Activated CD8-positive, alpha-beta T cell treated with anti-CD3 and anti-CD28 coated beads, Interleukin-2, amount 10 ng/mL, durations not matched to agents 7 days and 5 days (primary cell): ENCODE measurements at places on chromosomes 6 and 20. TPM values are rescaled to one million over a fixed set of nuclear protein-coding genes. Genes with fewer than 3 reads are reported as not detected.
A peak's percentile ranks its signal among the peaks of the same experiment; 100 is the strongest.

- H3K27ac ChIP-seq = no peak overlapping the region
- peaks cover 2% of the 10 kb centered on the region for H3K4me1 ChIP-seq
- DNase-seq = no peak
- H3K27me3 ChIP-seq = no peaks in the 10 kb centered on the region
- H3K4me3 ChIP-seq = no peak overlapping the region
- H3K36me3 ChIP-seq = peaks cover 13% of the 10 kb centered on the region
These were observed 32.7 kb downstream of the ACSS1 start for GRCh38 chr20:25025091-25025861.

GRCh38 chr20:60358101-60358500, 399.9 kb downstream of the CDH26 start:
- H3K36me3 ChIP-seq = no peaks in the 10 kb centered on the region
- no peaks in the 10 kb centered on the region for H3K4me1 ChIP-seq
- no peak overlapping the region for H3K27ac ChIP-seq
- no peaks in the 10 kb centered on the region for H3K27me3 ChIP-seq
- H3K4me3 ChIP-seq = no peak overlapping the region
- no peak for DNase-seq

GRCh38 chr20:36606158-36607066, 833 bp downstream of the RAB5IF start:
- no peaks in the 10 kb centered on the region for H3K27me3 ChIP-seq
- peaks cover 32% of the 10 kb centered on the region for H3K4me1 ChIP-seq
- peak overlapping the region; percentile 98 for H3K27ac ChIP-seq
- peaks cover 50% of the 10 kb centered on the region for H3K36me3 ChIP-seq
- peak overlapping the region; percentile 98 for H3K4me3 ChIP-seq

DNA sequence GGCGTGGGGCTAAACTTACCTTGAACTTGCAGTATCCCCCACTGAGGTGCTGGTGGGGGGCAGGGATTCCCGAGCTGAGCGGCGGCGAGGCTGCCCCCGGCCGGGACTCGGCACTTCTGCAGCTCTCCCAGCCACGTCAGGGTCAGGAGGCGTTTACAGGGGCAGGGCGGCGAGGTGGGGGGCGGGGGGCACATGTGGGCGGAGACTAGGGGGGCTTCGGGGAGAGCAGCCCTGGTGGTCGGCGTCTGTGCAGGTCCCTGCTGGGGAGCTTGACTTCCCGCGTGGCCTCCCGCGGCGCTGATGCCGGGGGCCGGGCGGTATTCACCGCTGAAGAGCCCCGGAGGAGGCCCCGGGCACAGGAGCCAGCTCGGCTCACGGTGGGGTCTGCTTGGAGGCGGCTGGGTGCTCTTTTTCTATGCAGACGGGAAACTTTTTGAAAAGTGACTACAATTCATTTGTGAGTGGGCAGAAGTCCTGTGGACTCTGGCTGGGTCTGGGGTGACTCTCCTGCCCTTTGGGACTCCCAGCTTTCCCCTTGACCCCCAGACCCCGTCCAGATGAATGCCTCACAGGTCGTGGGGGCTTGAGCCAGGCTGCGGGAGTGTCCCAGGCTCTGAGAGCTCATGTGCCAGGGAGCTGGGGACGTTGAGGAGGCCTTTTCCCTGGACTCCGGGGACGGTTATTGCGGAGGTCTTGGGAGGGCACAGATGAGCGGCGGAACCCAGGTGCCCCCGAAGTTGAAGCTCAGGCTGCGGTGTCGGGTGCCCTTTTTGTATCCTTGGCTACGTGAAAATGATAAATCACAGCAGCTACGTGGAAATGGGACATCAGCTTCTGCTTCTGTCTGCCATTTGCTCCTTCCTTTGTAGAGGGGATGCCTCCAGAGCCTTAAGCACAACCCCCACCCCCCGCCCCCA, 75.9 kb upstream of the GATA5 start:
- DNase-seq = no peak
- H3K27ac ChIP-seq = no peak overlapping the region
- H3K36me3 ChIP-seq = no peaks in the 10 kb centered on the region
- no peak overlapping the region for H3K4me3 ChIP-seq
- peaks cover 28% of the 10 kb centered on the region for H3K27me3 ChIP-seq

GRCh38 chr20:13286607-13287006, 65.5 kb downstream of the ISM1 start:
- no peak overlapping the region for H3K27ac ChIP-seq
- no peaks in the 10 kb centered on the region for H3K27me3 ChIP-seq
- H3K4me1 ChIP-seq = peaks cover 5% of the 10 kb centered on the region
- H3K36me3 ChIP-seq = no peaks in the 10 kb centered on the region

DNA sequence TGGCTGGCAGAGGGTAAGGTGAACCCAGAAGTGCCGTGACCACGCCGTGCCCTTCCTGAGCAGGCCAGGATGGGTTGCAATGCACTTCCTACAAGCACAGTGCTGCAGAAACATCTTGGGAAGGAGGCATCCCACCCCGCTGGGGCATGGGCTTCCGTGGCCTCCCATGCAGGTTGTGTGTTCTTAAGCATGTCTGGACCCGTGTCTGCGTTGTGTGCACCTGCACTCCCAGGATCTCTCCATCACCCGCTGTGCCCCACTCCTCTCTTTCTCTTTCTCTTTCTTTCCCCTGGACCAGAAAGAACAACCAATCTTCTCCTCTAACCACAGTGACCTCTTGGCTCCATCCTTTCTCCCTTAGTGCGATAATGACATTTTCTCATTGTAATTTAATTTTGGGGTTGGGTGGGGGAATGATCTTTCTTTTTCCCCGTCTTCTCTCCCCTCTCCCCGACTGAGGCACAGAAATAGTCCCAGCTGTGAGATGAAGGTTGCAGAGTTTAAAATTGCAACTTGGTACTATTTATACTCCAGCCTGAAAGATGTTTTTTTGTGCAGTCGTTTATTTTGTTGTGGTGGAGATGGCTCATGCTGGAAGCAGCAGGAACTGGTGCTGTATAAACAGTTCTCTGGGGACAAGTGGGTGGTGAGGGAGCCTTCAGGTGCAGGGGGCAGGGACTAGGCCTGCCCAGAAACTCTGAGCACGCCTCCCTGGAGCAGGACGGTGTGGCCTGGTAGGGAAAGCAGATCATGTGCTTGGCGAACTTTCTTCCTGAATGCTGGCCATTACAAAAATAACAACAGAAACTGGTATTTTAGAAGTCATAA, 20.5 kb downstream of the BCAS4 start:
- peaks cover 32% of the 10 kb centered on the region for H3K36me3 ChIP-seq
- H3K4me3 ChIP-seq = peak overlapping the region; percentile 58
- DNase-seq = no peak
- H3K4me1 ChIP-seq = peaks cover 69% of the 10 kb centered on the region
- H3K27ac ChIP-seq = peak overlapping the region; percentile 91
- H3K27me3 ChIP-seq = no peaks in the 10 kb centered on the region

- peaks cover 4% of the 10 kb centered on the region for H3K4me1 ChIP-seq
- DNase-seq = no peak
These were observed 45.6 kb upstream of the CD93 start for GRCh38 chr20:23131766-23132165.

GRCh38 chr6:125074120-125074519, 79.5 kb upstream of the TPD52L1 start:
- no peak overlapping the region for H3K27ac ChIP-seq
- no peaks in the 10 kb centered on the region for H3K4me1 ChIP-seq
- no peaks in the 10 kb centered on the region for H3K36me3 ChIP-seq
- H3K27me3 ChIP-seq = peaks cover 2% of the 10 kb centered on the region
- H3K4me3 ChIP-seq = no peak overlapping the region

- H3K4me3 ChIP-seq = no peak overlapping the region
- peaks cover 6% of the 10 kb centered on the region for H3K36me3 ChIP-seq
- peaks cover 26% of the 10 kb centered on the region for H3K27me3 ChIP-seq
- no peak for DNase-seq
- peaks cover 4% of the 10 kb centered on the region for H3K4me1 ChIP-seq
These were observed 29.0 kb downstream of the APCDD1L start for GRCh38 chr20:58486207-58486606.

- no peak overlapping the region for H3K27ac ChIP-seq
- peaks cover 71% of the 10 kb centered on the region for H3K4me1 ChIP-seq
- H3K27me3 ChIP-seq = no peaks in the 10 kb centered on the region
- DNase-seq = no peak
- H3K36me3 ChIP-seq = peaks cover 23% of the 10 kb centered on the region
- no peak overlapping the region for H3K4me3 ChIP-seq
These were observed 196.1 kb downstream of the JARID2 start for GRCh38 chr6:15441981-15442380.

DNA sequence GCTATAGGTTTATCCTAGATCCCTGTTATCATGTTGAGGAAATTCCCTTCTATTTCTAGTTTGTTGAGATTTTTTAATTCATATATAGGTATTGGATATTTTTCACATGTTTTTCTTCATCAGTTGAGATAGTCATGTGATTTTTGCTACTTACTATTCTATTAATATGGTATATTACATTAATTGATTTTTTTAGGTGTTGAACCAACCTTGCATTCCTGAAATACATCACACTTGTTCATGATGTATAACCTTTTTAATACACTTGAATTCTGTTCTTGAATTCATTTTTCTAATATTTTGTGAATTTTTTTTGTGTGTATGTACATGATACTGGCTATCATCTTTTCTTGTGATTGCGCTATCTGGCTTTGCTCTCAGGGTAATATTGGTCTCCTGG, 25.5 kb upstream of the CAP2 start:
- H3K4me1 ChIP-seq = no peaks in the 10 kb centered on the region
- no peaks in the 10 kb centered on the region for H3K27me3 ChIP-seq
- DNase-seq = no peak
- H3K27ac ChIP-seq = no peak overlapping the region
- H3K36me3 ChIP-seq = no peaks in the 10 kb centered on the region

- H3K36me3 ChIP-seq = peaks cover 2% of the 10 kb centered on the region
- DNase-seq = no peak
- peaks cover 11% of the 10 kb centered on the region for H3K27me3 ChIP-seq
- H3K27ac ChIP-seq = no peak overlapping the region
These were observed 38.4 kb upstream of the TBXT start for GRCh38 chr6:166206066-166206465.

DNA sequence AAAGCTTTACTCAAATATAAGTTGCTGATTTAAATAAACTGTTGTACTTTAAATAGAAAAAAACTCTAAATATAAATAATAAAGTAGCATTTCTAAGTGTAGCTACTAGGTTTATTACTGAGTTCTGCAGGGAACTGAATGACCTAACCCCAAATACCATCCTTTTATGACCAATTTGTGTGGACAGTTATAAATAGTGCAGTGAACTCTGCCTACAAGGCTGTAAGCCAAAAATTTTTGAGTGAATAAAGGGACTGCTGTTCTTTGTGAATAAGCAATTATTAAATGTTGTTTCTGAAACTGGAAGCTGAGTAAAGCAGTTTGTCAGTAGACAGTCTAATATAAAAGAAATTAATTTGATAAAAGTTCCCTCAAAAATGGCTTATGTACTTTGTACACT, 90.8 kb upstream of the ELOVL5 start:
- peaks cover 10% of the 10 kb centered on the region for H3K27me3 ChIP-seq
- H3K4me3 ChIP-seq = no peak overlapping the region
- H3K27ac ChIP-seq = no peak overlapping the region
- no peaks in the 10 kb centered on the region for H3K36me3 ChIP-seq
- no peaks in the 10 kb centered on the region for H3K4me1 ChIP-seq

- peaks cover 3% of the 10 kb centered on the region for H3K27me3 ChIP-seq
- H3K4me3 ChIP-seq = no peak overlapping the region
- H3K4me1 ChIP-seq = no peaks in the 10 kb centered on the region
- DNase-seq = no peak
- no peak overlapping the region for H3K27ac ChIP-seq
These were observed 20.9 kb downstream of the RAB44 start for GRCh38 chr6:36718560-36718959.

- no peak overlapping the region for H3K4me3 ChIP-seq
- no peak for DNase-seq
- no peaks in the 10 kb centered on the region for H3K4me1 ChIP-seq
- H3K27ac ChIP-seq = no peak overlapping the region
- no peaks in the 10 kb centered on the region for H3K36me3 ChIP-seq
These were observed 66.0 kb upstream of the ENPP5 start for GRCh38 chr6:46236752-46237151.

GRCh38 chr20:3420211-3420707, 12.8 kb upstream of the DNAAF9 start:
- H3K36me3 ChIP-seq = peaks cover 5% of the 10 kb centered on the region
- H3K27me3 ChIP-seq = peaks cover 7% of the 10 kb centered on the region
- H3K4me3 ChIP-seq = peak overlapping the region; percentile 43
- peaks cover 22% of the 10 kb centered on the region for H3K4me1 ChIP-seq

GRCh38 chr6:166675736-166676135, 48.7 kb upstream of the RPS6KA2 start:
- H3K27ac ChIP-seq = no peak overlapping the region
- H3K36me3 ChIP-seq = no peaks in the 10 kb centered on the region
- no peaks in the 10 kb centered on the region for H3K4me1 ChIP-seq
- H3K27me3 ChIP-seq = peaks cover 18% of the 10 kb centered on the region
- H3K4me3 ChIP-seq = no peak overlapping the region

GRCh38 chr6:35036059-35036827, 104.9 kb downstream of the TCP11 start:
- no peak for DNase-seq
- H3K4me3 ChIP-seq = no peak overlapping the region
- no peaks in the 10 kb centered on the region for H3K36me3 ChIP-seq
- H3K4me1 ChIP-seq = no peaks in the 10 kb centered on the region
- H3K27me3 ChIP-seq = no peaks in the 10 kb centered on the region

DNA sequence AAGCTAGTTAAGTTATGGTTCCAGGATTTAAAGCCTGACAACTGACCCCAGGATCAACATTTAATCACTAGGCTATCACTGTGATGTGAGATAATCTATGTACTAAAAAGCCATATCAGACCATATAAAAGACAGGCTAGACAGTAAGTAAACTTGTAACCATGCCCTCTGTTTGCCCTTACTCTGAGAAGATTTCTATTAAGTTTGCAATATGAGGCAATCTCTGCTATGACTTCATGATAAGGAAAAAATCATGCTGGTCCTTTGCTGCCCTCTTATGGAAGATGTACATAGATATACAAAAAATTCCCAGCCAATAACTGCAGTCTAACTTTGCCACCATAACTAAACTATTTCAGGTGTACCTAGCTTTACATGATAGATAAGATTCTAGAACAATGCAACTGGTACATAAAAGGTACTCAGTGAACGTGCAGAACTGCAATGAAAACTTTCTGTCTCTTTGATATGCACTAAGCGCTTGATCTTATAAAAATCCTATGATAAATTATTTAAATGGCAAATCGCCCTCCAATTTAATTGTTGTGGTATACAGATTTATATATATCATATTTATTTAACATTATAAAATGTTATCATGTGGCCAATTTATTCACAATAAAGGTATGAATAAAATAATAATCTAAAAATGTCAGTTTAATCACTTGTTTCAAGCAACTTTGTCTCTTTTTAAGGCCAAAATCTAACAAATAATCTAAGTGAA, 70.5 kb downstream of the FAM217A start:
- H3K27ac ChIP-seq = peak overlapping the region; percentile 25
- no peaks in the 10 kb centered on the region for H3K27me3 ChIP-seq
- H3K4me3 ChIP-seq = no peak overlapping the region
- H3K36me3 ChIP-seq = peaks cover 20% of the 10 kb centered on the region

Gene TPD52L1
- not detected for total RNA-seq

Gene EPPIN
- total RNA-seq = not detected

Gene ABT1
- 25.0 TPM for total RNA-seq

Gene KIAA0408
- total RNA-seq = 2.6 TPM

Gene LY6G5C
- 5.5 TPM for total RNA-seq

Gene MAS1
- not detected for total RNA-seq

Gene TGM3
- total RNA-seq = not detected

Gene B3GAT2
- 0.05 TPM for total RNA-seq

Gene PHACTR1
- 0.47 TPM for total RNA-seq

Gene PPP1R16B
- total RNA-seq = 63.4 TPM
